ENCODE measurements at places on chromosomes 3 and 15.

GRCh38 chr15:82303956-82304777, 41.5 kb downstream of the SAXO2 start:
- DNase-seq: no peak

DNA sequence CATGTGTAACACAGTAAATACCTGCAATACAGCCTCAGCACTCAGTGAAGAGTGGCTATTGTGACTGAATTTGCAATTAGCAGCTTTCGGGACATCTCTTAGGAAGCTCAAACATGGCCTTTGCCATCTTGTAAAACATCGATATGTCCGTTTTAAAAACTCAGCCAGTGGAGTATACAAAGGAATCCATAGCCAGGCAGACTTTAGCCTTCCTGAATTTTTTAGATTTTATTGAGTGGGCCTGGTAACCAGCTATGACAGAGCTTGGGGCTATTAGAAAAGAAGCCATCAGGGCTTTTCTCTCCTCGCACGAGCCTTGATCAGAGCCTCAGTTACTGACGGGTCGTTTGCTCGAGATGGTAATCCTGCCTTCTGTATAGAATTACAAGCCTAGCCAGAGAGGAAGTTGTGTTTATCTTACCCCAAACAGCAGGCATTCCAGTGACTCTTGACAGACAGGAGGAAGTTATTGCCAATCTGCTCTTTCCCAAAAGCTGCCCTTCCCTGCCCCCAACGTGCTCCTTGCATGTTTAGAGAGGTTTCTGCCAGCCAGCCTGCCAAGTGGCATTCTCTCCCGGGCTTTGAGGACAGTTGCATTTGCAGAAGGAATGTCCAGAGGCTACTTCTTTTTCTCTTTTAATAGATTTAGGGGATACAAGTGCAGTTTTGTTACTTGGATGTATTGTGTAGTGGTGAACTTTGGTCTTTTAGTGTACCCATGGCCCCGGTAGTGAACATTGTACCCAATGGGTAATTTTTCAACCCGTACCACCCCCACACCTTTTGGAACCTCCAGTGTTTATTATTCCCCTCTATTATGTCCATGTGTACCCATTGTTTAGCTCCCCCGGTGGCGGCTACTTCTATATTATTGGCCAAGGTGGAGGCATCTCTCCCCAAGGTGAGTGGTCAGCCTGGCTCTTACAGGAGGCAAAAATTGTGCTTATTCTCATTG, 40.6 kb downstream of the ITPR1 start:
- no peak for DNase-seq

GRCh38 chr3:127762077-127762786, 60.1 kb downstream of the MGLL start:
- DNase-seq: no peak

GRCh38 chr3:147030274-147030673, 376.1 kb downstream of the ZIC4 start:
- no peak for DNase-seq

DNA sequence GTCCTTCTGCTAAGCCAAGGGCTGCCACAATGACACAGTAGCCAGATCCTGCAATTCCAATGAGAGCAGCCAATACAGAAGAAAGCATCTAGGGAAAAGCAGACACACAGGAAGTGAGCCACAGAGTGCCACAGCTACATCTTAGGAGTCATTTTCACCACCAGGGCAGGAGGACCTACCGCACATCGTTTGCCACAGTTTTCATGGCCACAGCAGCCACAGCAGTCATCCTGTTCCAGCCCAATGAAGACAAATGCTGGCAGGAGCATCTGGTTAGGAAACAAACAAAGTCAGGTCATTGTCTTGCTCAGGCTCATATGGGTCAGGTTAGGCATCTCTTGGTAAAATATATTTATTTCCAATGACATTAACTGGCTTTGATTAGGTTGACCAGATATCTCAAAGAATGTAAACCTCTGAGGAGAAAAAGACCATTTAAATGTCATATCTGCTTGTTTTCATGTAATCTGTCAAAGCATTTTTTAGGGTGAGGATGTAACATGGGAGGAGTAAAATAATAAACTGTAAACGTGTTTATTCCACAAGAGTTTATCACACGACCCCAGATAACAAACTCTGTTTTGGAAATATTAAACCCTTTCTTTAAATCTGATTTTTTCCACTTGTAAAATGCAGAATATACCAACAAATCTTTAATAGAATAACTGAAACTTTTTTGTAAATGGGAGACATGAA, 1.8 kb downstream of the TM4SF1 start:
- no peak for DNase-seq

- DNase-seq: no peak
Measured at GRCh38 chr15:69758810-69759790, 306.5 kb downstream of the RPLP1 start.

- peak; percentile 69 for DNase-seq
Measured at GRCh38 chr15:88512078-88512477, 34.4 kb downstream of the DET1 start.

GRCh38 chr3:186003610-186004009, 65.8 kb upstream of the TRA2B start:
- DNase-seq: no peak

DNA sequence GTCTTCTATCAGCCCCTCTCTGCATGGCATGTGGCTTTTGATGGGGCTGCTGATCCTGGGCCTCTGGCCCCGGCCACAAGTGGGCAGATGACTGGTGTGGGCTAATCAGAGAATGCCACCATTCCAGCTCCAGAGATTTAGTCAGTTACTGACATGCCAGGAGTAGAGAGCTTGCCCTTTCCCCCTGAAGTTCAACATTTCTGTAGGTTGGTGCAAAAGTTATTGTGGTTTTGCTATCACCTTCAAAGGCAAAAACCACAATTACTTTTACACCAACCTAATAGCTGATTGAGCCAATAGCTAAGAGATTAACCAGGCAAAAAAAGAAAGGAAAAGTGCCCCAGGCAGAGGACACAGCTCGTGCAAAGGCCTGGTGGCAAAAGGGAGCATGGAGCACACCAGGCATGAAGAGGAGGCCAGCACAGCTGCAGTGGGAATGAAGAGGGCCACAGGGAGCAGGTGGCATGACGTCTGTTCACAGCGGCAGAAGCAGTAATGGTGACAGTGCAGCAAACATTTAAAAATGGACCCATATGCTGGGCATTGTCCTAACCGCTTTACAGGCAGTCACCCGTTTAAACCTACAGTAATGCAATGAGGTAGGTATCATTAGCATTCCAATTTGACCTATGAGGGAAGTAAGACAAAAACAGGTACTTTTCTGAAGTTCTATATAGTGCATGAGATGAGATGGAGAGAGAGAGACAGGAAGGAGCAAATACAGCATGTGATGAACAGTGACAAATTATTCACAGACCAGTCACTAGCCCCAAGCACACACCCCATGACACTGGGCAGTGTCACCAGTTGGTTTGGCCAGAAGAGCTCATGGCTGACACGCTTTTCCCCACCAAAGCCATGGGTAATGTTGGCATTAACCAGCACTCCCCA, 373.0 kb upstream of the PROK2 start:
- DNase-seq: no peak

DNA sequence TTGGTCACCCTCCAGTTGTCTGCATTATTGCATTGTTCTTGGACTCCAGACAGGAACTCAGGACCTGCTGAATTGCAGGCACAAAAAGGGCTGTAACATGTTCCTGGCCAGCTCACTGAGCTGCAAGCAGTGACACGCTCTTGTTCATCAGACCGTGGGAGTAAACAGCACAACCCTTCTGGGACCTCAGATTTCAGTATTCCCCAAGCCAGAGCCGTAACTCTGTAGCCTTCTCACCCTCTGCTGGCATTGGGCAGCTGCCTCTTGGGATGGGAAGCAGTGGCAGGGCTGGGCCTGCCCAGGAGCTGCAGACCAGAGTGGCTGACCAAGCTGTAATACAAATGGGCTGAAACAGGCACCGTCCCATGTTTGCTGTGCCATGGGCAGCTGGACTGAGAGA, 607.1 kb upstream of the BCHE start:
- no peak for DNase-seq

- DNase-seq: no peak
Measured at GRCh38 chr3:31242026-31242960, 290.4 kb upstream of the STT3B start.

- DNase-seq: no peak
Measured at GRCh38 chr15:94259121-94259751, 27.9 kb downstream of the MCTP2 start.

GRCh38 chr3:155744626-155745324, at the start of gene PLCH1:
Gene PLCH1, minus strand, starts transcription at chr3:155745071. Its CDS starts 40,847 bp downstream, at chr3:155704224.
- DNase-seq: peak; percentile 20

- no peak for DNase-seq
Measured at GRCh38 chr15:75232826-75233503, 25.2 kb upstream of the GOLGA6C start.

- DNase-seq: no peak
Measured at GRCh38 chr3:32288819-32289218, 50.3 kb downstream of the CMTM8 start.

DNA sequence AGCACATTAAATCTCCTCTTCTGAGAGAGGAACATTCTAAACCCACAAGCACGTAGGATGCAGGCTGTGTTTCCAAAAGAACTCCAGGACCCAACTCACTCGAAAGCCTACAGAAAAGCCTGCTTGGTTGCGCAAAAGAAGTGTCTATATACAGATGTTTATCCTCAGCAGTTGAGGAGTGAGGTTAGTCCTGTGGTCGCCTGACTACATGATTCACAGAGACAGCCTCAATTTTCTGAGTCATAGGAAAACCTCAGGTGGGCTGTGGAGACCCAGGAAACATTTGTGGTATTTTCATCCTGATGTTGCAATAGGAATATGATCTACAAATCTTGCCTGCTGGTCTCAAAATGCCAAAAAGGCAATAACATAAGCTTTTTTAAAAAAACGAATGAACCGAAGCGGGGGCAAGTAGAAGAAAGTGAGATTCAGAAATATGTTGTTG, 183.8 kb upstream of the THRB start:
- DNase-seq: no peak

DNA sequence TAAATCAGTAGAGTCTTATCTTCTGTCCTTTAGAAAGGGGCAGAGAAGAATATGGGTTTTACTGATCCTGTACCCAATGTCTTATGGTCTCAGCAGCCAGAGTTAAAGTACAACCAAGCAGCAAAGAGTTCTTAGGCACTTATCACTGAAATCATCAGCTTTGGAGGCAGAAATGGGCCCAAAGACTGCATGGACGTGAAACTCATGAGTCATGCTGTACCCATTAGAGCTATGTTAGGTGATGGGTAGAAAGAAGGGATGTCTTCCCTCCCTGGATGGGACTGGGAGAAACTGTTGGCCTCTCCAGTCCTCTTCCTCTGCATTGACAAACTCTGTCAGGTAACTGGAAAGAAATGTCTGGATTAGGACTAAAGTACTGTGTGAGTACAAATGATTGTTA, 63.4 kb downstream of the EOMES start:
- DNase-seq: no peak

- DNase-seq: no peak
Measured at GRCh38 chr15:93247466-93248121, 158.6 kb upstream of the RGMA start.

DNA sequence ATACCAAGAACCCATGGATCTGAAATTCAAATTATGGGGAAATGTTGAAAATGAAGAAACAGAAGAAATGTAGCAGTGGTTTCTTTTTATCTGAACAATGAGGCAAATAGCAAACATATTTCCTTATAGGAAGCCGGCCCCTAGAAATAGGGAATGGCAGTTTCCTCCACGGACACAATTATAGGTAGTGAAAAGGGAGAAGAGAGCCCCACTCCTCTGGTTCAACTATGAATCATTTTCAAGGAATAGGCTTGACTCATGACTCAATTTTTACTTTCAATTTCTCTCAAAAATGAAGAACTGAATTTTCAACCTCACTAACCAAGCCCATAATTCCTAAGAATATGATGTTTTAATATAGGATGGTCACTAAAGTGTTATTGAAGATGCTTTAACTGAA, 243.1 kb downstream of the MECOM start:
- no peak for DNase-seq

DNA sequence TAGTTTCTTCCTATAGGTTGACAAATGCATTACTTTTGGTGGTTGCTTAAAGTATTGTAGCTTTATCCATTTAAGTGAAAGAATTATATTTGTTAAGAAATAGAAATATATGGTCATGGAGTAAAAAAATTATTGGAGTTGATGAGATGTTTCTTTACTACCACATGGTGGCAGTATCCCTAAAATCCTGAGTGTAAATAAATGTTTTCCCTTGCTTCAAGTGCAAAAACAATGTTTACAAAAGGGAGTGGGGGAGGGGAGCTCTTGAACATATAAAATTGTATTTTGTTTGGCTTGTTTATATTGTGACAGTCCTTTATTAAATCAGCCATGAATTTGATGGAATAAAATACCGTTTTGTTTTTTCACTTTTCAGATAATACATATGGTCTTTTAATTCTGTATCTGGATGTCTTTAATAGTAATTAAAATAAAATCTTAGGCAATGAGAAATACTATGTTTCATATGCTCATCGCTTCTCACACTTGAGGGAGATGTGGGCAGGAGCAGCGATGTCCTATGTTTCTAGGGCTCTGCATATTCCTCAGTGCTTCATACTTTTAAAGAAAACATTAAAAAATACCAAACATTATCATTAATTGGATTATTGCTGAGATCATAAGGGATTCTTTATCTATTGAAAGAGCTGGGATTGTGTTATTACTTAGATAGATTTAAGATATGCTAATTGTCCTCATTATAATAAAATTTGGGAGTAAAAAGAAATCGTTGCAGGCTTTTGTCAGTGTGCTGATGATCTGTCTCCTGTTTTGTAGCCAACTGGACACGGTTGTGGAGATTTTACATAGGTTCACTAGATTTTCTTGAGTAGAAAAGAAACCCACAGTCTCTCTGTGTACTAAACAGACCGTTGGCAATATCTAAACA, 349.7 kb downstream of the TUSC7 start:
- DNase-seq: peak; percentile 27

DNA sequence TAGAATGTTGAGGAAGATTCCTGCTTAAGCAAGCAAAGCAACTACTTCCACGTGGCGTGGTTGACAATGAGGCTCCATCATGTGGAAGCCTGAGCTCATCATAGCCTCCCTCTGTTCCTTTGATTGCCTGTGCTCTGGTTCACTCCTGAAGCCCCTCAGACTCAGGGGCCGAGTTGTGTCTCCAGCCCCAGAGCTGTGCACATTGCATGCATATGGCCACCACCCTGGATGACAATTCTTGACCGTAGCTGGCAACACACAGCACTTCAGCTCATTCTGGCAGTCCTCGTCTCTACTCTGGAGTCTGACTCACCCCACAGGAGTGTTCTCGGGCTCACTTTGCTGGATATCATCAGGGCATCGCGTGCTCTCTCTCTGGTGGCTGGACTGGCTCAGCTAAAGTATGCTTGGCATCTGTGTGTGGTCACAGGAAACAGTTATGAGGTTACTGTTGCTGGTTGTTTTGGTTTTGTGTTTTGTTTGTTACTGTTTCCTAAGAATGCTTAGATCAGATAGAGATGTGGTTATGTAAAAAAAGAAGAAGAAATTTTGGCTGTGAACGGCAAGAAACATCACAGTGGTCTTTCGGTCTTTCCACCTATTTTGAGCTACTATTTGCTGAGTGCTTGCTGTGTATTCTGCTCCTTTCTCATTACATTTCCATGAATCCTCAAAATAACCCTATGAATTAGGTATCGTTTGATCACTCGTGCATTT, 41.6 kb upstream of the MRPS22 start:
- DNase-seq: no peak

GRCh38 chr15:53671545-53671944, 87.9 kb downstream of the WDR72 start:
- no peak for DNase-seq
